ENCODE measurements at places on chromosomes 7 and 10. TPM values are rescaled to one million over a fixed set of nuclear protein-coding genes. Genes with fewer than 3 reads are reported as not detected.

- DNase-seq, result no peak
These were observed 2.6 kb upstream of the NPSR1 start for GRCh38 chr7:34655384-34655783.

DNA sequence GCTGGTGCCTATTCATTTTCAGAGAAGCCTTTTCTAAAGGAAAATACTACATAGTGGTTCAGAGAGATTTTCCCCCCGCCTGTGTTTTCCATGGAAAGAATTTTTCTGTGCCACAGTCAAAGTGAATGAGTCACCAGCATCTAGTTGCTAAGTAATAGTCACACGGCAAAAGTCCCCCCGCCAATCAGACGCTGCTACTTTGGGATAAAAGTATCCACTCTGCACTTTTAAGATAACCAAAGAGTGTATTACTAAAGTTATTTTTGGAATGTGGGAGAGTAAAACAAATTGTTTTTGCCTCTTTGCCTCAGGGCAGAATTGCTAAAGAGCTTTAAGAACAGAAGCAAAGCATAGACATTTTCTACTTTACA is 23.5 kb downstream of the ABLIM1 start:
- DNase-seq, result peak; percentile 79

GRCh38 chr7:118305671-118306070 is 81.2 kb downstream of the ANKRD7 start:
- no peak for DNase-seq

DNA sequence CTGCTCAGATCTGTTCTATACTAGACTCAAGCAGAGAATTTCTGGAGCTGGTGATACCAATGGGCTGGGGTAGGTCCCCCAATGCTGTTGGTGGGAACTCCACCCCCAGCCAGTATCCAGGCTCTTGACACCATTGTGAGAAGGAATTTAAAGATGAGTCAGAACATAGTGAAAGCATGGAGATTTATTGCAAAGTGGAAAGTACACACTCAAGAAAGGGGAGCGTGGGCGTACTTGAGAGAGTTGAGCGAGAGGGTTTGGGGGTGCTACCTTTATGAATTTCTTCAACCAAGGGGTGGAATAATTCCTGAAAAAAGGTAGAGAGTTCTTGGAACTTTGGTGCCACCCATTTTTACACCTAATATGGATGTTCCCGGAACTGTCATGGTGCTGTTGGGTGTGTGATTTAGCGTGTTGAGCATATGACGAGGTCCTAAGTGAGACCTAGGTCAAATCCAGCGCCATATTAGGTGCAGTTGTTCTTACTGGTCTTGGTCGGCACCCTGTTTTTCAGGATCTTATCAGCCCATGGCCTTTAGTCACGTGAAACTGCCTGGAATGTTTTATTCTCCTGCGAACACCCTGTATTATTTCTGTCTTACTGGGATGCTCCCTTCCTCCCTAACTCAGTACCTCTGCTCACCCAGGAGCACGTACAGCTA is 122.0 kb upstream of the AHR start:
- no peak for DNase-seq

GRCh38 chr7:91043924-91044645 is 220.1 kb upstream of the FZD1 start:
- no peak for DNase-seq

- DNase-seq, result no peak
These were observed 123.6 kb downstream of the RNF216 start for GRCh38 chr7:5657901-5658300.

DNA sequence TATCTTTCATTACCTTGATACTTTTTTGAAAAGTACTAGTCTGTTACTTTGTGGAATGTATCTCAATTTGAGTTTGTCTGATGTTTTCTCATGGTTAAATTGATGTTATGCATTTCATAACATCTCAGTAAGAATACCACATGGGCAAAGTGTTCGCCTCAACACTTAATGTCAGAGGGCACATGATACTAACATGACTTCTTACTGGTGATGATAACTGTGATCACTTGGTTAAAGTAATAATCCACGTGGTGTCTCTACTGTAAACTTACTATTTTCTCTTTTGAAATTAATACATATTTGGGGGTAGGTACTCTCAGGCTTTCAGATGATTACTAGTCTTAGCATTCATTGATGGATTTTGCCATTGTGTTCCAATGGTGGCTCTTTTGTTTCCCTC is 2.2 kb downstream of the SDHAF3 start:
- DNase-seq, result no peak

Gene HHEX
- not detected for total RNA-seq

Gene BAIAP2L1
- 11.1 TPM for total RNA-seq

Gene MRC1
- not detected for total RNA-seq

Gene CYP26C1
- total RNA-seq, result not detected

Gene MCM10
- total RNA-seq, result 29.4 TPM

Gene PLOD3
- 107 TPM for total RNA-seq

Gene GPR26
- 0.11 TPM for total RNA-seq

Measured in Daoy (cell line).